ENCODE measurements at places on chromosomes 2 and 18.

- no peak for DNase-seq
Measured at GRCh38 chr2:80326861-80327260, 22.3 kb upstream of the LRRTM1 start.

DNA sequence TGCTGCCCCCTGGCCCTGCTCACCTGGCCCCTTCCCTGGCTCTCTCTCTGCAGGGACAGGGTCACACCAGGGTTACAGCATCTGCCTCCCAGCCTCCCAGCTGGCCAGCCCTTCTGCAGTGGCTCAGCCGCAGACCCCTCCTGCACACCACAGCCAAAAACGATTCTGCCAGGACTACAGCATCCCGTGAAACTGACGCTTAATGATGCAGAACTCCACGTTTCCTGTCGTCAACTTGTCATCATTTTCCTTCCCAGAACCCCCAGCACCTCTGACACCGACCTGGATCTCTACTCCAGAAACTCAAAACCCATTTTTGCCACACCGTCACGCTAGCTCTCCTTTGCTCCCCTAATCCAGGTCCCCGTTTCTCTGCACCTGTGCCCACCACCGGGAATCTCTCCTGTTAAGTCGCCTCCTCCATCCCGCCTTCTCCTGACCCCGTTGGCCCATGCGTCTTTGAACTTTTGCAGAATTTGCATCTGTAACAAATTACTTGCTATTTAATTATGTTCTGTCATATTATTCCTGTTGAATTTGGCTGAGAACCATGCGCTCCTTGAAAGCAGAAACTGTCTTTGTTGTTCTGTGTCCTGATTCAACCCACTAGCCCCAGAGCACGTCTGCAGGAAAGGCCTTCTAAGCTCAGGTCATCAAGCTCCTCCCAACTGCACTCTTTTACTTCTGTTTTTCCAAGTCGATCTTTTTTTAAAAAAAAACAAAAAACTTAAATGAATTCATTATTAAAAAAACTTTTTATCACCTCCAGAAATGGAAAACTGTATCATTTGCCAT, 173.2 kb upstream of the COPS8 start:
- no peak for DNase-seq

DNA sequence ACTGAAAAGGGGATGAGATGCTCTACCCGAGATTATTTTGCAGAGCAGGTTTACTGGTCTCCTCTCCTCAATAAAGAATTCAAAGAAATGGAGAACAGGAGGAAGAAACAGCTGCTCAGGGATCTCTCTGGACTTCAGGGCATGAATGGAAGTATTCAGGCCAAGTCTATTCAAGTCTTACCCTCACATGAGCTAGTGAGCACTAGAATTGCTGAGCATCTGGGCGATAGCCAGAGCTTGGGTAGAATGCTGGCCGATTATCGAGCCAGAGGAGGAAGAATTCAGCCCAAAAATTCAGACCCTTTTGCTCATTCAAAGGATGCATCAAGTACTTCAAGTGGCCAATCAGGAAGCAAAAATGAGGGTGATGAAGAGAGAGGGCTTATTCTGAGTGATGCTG, 60.0 kb downstream of the PIKFYVE start:
- no peak for DNase-seq

GRCh38 chr2:132442278-132442677, 25.7 kb downstream of the GPR39 start:
- DNase-seq, result no peak

DNA sequence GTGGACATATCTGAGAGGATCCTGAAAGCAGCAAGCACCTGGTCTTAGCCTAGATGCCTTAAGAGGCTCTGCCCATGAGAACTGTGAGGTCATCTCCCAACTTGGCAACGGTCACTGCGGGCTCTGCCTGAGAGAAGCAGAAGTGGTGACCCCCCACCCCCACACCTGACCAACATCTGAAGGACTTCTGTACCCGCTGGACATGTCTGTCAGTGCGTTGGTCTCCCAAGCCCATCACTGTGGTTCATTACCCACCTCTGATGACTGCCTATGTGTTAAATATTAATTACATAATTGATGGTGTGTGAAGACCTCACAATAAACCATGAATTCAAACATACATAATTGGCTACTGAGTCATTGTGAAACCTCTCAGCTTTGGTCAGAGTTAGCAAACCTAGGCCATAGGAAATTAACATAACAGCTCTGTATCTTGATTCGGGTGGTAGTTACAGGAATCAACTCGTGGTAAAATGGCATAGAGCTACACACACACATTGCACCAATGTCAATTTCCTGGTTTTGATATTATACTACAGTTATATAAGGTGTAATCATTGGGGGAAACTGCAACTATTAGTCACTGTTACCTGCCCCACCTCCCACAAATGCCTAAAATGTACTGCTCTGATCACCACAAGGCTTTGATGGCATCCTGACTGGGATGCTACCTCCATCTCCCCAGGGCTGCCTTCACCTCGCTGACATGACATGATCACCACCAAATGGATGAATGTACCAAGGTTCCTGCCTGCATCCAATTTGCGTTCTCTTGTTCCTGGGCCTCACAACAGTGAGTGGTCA, 4.3 kb upstream of the GALNT1 start:
- DNase-seq, result no peak

- no peak for DNase-seq
Measured at GRCh38 chr2:190119257-190119656, 56.7 kb upstream of the MSTN start.

DNA sequence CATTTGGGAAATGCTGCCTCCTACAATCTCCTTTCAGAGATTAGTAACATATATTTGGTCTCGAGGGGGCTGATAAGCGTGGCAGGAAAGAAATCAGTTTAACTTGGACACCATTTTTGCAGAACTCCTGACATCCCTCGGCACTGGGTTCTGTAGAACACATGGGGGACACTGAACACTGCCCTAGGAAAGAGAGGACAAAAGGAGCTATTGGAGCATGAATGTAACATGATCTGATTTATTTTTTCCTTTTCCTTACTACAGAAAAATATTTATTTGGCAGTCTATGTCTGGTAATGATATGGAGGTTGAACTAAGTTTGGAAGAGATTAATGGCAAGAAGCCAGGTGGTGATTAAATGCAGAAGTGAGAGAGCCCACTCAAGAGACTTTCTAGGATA, 153.8 kb downstream of the AFF3 start:
- no peak for DNase-seq

- no peak for DNase-seq
Measured at GRCh38 chr2:237483018-237483731, 3.9 kb upstream of the MLPH start.

DNA sequence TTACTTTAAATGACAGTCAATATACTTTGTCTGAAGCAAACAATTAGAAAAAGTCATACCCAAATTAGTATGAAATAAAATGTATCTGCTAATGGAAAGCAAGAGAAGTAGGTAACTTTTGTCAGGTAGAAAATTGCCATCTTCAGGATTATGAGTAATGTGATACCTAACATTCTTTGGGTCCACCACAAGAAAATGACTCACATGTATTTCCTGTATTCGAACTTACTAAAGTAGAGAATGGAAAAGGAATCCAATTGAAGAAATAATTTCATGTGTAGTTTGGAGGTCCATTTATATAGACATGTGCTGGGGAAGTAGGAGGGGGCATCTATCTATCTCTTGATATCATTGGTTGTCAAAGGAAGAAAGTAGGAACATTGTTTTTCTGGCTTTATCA, 636.2 kb upstream of the CHAC2 start:
- no peak for DNase-seq

DNA sequence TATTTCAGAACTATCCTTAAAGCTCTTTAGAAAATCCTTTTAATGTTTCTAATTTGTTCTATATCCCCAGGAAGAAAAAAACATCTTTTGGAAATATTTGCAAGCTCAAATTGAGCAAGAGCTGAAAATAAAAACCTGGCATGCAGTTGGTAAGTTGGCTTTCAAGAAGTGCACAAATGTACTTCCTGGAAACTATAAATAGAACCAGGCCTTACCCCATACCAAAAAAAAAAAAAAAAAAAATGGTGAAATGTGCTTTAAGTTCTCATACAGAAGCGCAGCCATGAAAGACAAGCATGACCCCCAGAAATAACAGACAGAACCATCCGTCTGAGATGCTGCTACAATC, 178.5 kb downstream of the HDAC4 start:
- no peak for DNase-seq

GRCh38 chr2:197007716-197008628, 81.5 kb upstream of the PGAP1 start:
- DNase-seq, result no peak

DNA sequence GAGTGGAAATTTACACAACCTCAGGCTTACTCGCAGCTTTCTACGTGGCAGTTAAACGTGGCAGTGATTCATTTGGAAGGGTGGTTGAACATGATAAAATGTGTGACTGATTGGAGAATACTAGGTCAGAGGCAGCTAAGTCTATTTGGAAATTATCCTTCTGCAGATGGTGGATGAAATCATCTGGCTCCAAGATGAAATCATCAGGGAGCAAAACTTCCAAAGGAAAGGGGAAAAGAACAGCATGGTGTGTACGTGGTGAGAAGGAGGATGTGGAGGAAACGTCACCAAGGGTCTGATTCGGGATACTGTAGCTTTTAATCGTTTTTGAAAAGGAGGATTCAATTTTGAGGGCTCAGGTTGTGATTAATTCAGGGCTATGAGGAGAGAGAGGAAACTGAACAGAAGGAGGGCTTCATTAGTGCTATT, 47.9 kb downstream of the COL3A1 start:
- DNase-seq, result no peak

- no peak for DNase-seq
Measured at GRCh38 chr2:18265614-18266586, 294.6 kb downstream of the RDH14 start.

DNA sequence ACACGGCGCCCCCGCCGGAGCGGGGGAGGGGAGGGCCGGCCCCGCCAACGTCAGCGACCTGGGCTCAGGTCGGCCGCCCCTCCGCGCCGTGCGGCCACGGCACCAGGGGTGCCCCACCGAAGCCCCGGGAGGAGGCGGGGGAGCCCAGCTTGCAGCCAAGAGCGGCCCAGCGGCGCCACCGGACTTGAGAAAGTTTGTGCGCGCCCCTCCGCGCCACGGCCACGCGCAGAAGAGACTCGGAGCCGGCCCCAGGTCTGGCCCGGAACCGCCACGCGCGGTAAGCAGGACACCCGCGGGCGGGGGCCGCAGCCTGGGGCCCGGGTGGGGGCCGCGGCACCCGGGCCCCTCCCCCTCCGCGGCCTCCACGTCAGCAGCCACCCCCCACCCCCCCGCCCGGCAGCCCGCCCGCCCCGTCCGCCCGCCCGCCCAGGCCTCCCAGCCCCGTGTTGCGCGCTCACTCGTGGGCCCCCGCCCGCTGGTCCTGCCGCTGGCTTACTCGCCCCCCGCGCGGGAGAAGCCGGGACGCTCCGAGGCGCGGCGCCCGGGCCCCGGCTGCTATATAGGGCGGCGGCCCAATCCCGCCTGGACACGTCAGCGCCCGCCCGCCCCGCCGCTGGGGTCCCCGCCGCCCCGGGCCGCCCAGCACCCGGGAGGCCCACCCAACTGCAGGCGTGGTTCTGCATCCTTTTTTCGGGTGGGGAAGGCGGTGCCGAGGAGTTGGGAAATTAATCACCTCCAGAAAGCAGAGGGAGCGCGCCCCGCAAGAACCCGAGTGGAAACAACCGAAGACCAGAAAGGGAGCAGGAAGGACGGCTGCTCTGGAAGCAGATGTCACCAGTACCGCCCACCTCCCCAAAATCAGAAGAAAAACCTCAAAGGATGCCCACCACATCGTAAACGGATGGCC, 42.9 kb downstream of the HDLBP start:
- no peak for DNase-seq

DNA sequence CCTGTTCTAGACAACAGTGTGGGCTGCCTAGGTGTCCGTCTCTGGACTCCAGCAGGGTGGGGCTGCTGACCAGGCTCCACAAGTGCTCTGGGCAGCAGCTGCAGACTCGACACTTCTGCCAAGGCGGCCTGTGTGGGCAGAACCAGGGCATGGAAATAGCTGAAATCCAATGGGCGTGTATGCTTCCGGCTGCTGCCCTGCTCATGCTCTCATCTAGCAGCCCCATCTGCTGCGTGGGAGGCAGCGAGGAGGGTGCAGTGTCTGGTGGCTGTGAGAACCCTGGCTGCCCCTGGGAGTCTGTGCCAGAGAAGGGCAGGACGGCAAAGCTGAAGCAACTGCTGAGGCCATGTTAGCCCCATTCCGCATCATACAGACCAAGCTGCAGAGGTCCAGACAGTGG, 174.9 kb downstream of the SOX11 start:
- no peak for DNase-seq

DNA sequence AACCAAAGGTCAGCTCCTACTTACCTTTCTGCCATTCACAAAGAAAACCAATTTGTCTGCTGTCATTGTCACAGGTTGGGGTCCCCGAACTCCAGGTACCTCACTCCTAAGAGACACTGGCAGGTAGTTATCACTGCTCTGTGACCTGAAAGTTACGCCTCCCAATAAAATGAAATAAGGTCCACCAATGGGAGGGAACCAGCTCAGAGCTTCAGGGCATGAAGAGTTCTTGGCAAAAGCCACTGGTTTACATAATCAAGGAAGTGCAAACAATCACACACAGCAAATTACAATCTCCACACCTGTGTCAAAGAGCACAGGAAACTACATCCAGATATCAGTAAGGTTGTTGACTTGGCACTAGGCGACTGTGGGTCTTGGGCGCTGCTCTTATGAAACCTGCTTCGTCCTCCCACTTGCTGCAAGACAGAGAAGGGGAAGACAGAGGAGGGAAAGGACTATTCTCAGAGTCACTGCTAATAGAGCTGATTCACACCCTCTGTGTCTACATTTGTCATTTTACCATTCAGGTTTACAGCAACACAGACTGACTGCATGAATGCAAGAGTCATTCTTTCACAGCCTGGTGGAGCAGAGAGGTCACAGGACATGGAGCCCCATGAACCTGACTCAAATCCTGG, at the start of gene XDH:
Gene XDH (minus strand): TSS at position 142 of the 641 bp plus-strand sequence. CDS start 76 bp downstream, at position 66.
- DNase-seq, result peak; percentile 81

DNA sequence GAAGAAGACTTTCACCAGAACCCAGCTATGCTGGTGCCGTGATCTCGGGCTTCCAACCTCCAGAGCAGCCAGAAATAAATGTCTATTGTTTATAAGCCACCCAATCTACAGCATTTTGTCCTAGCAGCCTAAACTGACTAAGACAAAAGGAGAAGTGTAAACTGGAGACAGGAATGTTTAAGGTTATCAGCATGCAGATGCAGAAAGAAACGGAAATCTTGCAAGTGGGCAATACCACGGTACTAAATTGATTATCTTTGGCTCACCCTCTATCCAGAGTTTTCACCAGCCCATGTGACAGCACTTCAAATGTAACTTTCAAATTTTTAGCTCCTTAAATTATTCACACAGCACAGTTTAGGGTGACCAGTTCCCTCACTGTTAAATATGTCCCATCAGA, 5.7 kb upstream of the CAPN14 start:
- DNase-seq, result no peak

DNA sequence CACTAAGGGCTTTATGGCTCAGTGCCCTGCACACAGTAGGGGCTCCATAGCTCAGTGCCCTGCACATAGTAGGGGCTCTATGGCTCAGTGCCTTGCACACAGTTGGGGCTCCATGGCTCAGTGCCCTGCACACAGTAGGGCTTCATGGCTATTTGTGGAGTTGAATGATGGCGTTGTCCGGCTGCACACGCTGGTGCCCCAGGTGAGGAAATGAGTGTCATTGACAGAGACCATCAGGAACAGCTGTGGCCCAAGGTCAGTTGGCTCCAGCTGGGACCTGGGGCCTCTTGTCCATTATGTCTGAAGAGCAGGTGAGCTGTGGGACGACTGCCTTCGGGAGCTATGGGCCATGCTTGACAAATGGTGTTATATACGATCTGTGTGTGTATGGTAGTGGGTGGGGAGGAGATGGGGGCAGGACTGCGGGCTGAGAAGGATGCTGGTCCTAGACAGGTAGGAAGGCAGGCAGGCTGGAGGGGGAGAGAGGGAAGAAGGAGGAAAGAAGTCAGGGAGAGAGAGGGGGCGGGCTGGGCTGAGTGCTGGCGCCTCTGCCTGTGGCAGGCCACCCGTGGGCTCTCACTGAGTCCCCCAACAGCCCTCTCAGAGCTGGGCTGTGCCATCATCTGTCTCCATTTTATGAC, 130.6 kb downstream of the CLIP4 start:
- DNase-seq, result no peak
